Activated CD4-positive, alpha-beta T cell treated with anti-CD3 and anti-CD28 coated beads for 4 hours (primary cell): ENCODE measurements at places on chromosomes 6 and 20.

GRCh38 chr20:44407402-44408184 is 52.1 kb downstream of the HNF4A start:
- DNase-seq: no peak

GRCh38 chr6:41036186-41036585 is 2.8 kb downstream of the UNC5CL start:
- DNase-seq: no peak

DNA sequence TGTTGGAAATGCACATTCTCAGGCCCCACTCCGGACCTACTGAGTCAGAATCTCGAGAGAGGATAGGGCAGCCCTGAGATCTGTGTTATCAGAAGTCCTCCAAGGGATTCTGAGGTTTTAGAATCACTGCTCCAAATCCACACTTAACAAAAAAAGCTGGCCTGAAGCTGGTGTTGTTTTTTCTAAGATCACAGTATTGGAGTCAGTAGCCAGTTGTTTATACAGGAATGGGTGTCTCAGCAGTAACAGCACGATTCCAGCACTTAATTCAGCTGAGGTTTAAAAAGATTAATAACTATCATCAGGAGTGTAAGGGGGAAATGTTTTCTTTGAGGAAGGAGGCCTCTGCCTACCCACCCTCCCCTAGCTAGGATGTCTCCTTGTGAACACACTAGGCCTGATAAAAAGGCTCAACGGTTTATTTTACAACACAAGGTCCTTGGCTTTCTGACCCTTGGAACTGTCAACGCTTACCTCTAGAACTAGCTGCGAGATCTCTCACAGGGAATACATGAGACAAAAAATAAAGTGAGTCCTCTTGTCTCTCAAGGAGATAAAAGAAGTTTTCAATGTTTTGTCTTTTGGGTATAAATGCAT is 505.4 kb downstream of the CD83 start:
- DNase-seq: no peak

GRCh38 chr6:17292600-17293133 is 11.5 kb downstream of the RBM24 start:
- no peak for DNase-seq

GRCh38 chr6:140897349-140897748 is 1235.4 kb upstream of the GJE1 start:
- DNase-seq: no peak
